Fibroblast of the aortic adventitia (primary cell): ENCODE measurements at places on chromosomes 3 and 15.

GRCh38 chr3:126858887-126859286 is 124.0 kb upstream of the PLXNA1 start:
- peak; percentile 82 for DNase-seq

- no peak for DNase-seq
Observed at GRCh38 chr3:4197670-4198069, 105.5 kb upstream of the SETMAR start.

DNA sequence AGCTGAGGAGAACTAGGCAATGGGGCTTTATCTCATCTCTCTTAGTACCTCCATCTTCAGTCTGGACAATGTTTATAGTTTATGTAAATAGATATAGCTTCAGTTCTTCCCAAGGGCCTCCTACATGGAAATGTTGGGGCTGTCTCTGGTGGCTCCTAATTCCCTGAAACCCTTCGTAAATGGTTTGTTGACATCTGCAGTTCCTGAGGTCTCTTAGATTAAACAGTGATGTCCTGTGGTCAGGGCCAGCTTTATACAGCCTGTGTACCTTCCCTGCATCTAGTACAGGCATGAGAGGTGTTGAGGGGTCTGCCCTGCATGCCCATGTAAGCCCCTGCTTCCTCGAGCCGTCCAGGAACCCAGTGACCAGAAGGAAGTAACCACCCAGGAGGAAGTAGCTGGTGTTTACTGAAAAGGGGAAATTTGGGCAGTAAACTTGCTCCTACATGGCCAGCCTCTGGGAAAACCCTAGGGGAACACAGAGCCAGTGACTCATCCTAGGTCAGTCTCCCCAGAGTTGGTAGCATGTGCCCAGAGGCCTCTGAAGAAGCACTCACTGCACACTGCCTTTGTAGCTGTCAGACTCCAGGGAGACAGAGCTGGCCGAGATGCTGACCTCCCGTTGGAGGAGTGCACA is 4.7 kb upstream of the TBC1D2B start:
- no peak for DNase-seq

DNA sequence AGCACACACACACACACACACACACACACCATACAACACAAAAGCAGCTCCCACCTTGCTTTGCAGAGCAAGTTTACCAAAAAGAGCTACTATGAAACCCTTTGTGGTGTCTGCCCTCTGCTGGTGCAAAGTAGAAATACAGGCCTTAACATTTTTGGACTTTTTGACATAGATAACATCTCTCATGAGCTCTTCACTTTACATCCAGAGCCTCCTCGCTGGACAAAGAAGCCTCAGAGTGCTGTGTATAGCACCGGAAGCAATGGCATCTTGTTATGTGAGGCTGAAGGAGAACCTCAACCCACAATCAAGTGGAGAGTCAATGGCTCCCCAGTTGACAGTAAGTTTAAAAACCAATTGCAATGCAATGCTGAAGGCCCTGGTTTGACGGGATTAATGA is 157.9 kb downstream of the CHL1 start:
- peak; percentile 37 for DNase-seq

GRCh38 chr3:164903820-164904451 is 174.4 kb downstream of the SI start:
- no peak for DNase-seq
